ENCODE measurements at places on chromosomes 6 and 20.

GRCh38 chr20:719816-720215 is 44.2 kb upstream of the SCRT2 start:
- no peak for DNase-seq

DNA sequence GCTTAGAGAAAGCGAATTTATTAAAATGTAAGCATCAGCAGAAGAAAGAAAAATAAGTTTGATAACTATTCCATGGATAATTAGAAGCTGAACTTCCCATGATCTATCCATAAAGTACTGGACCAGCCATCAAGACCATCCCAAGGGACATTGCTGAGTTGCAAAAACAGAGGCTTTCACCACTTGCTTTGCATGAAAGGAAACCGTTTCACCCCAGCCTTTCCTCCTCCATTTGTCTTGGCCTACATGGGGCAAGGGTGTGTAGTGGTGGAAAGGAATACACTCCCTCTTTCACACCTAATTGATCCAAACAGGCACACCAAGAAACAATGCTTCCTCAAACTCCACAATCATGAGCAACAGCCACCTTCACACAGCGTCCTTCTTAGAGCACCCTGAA is 10.4 kb downstream of the HIVEP2 start:
- no peak for DNase-seq

DNA sequence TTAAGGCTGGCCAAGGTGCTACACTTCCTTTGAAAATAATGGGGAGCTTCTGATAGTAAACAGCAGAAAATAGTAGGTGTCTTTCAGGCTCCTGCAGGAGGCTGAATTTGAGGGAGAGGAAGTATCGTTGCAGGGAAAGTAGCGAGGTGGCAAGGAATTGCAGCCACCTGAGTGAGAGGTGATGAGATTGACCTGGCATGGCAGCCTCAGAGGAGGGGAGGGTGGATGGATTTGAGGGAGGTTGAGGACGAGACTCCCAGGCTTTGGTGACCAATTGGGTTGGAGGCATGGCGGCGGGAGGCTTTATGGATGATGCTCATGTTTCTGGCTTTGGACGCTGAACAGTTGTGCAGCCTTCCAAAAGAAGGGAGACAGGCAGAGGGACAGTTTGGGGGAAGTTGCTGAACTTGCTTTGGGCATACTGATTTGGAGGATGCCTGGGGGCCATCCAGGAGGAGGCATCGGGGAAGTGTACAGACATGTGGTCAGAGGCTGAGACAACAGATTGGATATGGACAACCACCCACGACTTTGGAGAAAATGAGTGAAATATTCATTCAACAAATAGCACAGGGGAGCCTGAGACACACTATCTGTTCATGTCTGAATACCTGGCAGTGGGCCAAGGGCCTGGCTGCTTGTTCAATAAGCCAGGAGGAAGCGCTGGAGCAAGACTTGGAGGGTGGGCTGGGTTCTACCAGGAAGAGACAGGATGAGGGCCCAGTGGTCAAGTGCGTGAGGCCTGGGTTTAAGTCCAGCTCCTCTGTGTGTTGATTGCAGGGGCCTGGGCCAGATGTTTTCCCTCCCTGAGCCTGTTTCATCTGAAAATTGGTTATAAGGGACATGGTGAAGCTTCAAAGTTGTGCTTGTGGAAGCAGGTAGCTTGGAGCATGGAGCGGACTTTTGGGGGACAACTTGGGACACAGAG is 113.2 kb downstream of the CEBPB start:
- no peak for DNase-seq

GRCh38 chr20:13111249-13111911 is 102.6 kb downstream of the SPTLC3 start:
- no peak for DNase-seq

- no peak for DNase-seq
These were observed 1.8 kb downstream of the GSTA4 start for GRCh38 chr6:52992980-52993920.

GRCh38 chr20:52972190-52972937 is at the start of gene TSHZ2:
Gene TSHZ2, plus strand, starts transcription at chr20:52972358. Its CDS starts 936 bp downstream, at chr20:52973294.
- DNase-seq = no peak

DNA sequence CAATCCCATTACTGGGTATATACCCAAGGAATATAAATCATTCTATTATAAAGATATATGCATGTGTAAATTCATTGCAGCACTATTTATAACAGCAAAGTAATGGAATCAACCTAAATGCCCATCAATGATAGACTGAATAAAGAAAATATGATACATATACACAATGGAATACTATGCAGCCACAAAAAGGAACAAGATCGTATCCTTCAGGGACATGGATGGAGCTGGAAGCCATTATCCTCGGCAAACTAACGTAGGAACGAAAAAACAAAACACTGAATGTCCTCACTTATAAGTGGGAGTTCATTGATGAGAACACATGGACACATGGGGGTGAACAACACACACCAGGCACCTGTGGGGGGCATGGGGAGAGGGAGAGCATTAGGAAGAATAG is 156.7 kb downstream of the RNGTT start:
- no peak for DNase-seq

- no peak for DNase-seq
These were observed 8.2 kb downstream of the SPINT3 start for GRCh38 chr20:45507011-45507820.

DNA sequence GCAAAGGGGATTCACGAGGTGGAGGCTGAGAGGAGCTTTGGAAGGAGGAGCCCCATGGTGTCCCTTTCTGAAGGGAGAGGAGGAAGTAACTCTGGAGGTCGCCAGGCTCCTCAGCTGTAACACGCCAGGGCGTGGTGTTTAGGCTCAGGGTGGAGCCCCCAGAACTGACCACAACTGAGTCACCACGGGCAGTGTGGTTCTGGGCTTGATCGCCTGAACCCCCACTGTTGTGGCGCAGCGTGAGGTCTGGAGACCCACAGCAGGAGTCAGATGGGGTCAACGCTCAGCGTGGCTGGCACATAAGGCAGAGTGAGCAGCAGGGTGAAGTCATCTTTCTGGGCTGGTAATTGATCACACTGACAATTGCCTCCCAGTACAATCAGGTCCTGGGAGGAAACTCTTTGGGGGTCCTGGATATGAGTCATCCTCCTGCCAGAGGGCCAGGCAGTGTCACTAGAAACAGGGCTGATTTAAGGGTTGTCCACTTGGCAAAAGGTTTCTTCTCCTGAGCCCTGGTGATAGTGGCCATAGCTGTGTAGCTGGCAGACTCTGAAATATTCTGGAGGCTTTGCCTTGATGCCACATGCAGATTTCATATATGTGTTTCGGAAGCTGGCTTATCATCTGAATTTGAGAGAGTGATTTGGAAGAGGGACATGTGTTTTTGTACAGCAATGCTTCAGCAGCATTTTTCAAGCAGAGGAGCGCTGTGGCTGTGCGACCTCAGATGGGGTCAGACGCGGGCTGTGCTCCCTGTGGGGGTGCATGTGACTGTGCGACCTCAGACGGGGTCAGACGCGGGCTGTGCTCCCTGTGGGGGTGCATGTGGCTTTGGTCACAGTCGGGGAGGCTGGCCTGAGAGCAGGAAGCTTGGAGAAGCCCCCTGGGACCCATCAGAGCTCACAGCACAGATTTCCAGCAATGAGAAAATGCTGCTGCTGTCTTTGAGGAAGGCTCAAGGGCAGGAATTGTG is 50.0 kb downstream of the SYNJ2 start:
- DNase-seq = no peak

GRCh38 chr6:131947986-131948661 is 3.0 kb downstream of the CCN2 start:
- no peak for DNase-seq

DNA sequence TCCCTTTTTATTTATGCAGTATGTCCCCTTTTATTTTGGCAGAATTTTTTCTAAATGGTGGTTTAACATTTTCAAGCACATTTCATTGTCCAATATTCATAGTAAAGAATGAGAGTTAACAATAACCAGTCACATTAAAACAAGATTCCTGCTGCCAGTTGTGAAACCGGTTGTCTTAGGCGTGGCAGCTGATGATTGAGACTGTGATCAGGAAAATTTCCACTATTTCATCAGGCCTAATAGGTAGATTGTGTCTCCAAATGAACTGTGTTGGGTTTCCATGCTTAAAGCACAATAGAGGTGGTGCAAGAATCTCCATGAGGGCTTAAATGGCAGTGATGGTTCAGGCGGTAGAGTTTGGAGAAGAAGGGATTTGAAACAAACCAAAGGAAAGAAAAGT is 15.3 kb downstream of the PRDM1 start:
- no peak for DNase-seq
